ENCODE measurements at places on chromosomes 16 and 17. TPM values are rescaled to one million over a fixed set of nuclear protein-coding genes. Genes with fewer than 3 reads are reported as not detected.

- DNase-seq: no peak
These were observed 76.4 kb downstream of the SMG6 start for GRCh38 chr17:2227025-2227699.

Gene KCNH4
- total RNA-seq: 0.06 TPM

Gene HS3ST4
- total RNA-seq: not detected

- DNase-seq: no peak
These were observed 11.9 kb downstream of the TMEM170A start for GRCh38 chr16:75452464-75453190.

Gene TBC1D3B
- not detected for total RNA-seq

DNA sequence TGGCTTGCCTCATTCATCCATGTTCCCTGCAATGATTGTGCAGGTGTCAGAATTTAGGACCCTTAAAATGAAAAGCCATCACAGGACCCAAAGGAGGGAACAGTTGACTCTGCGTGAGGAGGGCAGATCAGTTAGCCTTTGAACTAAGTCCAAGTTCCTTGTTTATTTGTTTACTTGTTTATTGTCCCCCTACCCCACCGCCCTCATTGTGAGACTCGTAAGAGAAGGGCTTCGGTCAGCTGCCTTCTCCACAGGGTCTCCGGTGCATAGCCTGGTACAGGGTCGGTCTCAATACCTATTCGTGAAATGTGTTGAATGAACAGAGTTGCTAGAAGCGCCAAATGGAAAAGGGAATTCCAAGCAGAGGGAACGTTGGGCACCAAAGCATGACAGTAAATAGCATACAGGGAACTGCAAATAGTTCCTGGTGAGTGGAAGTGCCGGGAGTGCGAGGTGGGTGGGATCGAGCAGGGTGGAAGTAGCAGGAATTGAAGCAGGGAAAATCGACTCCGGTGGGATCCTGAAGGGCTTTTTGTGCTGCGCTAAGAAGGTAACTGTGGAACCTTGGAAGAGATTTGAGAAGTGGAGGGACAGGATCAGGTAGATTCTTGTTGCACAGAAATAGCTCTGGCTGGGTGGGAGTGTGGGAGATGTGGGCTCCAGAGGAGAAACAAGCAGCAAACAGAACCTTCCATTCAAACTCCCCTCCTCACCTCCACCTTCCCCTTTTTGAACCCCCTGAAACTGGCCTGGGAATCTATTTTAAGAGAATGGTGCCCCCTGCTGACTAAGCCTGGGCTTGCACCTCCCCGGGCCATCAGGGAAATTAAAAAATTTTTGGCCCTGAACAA lies 12.7 kb downstream of the SLC35B1 start:
- no peak for DNase-seq

Gene SYT17
- total RNA-seq: 3.2 TPM

GRCh38 chr16:54546521-54546920 lies 259.9 kb upstream of the IRX3 start:
- DNase-seq: no peak

DNA sequence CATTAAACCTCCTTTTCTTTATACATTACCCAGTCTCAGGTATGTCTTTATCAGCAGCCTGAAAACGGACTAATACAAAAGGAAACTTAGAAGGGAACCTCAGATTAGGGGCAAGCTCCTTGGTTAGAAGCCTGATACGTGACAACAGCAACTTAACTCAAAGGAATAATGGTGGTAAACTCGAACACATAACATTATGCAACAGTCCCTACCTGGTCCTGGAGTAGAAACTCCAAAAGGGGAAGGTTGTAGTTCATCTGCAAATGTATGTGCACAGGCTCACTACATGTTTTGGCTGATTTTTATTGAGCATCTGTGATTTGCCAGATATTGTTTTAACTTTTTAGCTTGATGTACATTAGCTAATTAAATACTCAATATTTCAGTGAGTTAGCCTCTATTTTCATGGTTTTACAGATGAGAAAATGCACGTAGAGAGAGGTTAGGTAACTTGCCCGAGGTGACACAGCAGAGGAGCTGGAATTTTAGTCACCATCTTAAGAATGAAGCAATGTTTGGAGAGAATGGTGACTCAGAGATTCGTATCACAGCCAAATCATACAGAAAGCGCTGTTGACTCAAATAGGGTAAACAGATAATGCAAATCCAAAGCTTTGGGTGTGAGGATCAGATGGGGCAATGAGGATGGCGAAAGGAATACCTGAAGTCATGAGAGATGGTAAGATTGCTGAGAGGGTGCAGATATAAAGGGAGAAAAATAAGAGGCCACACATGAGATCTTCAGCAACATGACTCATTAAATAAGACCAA lies 194.9 kb upstream of the RBFOX1 start:
- DNase-seq: peak; percentile 28

Gene KRTAP16-1
- total RNA-seq: not detected

DNA sequence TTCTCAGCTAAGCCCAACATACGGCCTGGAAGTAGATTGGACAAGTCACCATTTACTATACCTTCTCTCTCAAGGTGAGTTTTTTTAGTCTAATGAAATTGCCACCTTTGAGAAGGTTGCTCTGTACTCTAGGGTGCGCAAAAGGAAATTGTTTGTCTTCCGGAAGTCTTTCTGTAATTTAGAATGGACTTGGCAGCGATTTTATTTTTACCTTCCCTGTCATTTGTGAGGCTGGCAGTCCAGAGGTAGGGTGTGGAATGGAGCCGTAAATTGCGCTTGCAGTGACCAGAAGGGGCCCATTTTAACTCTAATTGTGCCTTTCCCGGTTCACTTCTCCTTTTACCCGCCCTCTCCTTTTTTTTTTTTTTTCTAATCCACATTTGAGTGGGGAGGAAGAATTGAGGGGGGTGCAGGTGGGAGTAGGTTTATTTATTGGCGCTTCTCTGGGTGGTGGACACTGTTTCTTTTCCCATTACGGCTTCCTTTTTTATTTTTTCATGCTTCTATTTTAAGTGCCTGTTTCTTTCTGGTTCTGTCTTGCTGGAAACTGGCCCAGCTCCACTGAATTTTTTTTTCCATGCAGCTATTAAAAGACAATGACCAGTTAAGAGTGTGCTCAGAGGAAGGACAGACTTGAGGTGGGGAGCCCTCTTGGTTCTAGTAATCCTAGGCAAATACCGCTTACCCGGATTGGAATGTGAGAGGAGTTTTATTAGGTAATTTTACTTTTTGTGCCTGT lies 89.7 kb upstream of the CLEC18A start:
- no peak for DNase-seq

GRCh38 chr17:80727409-80727755 lies 182.7 kb downstream of the RPTOR start:
- DNase-seq: no peak

DNA sequence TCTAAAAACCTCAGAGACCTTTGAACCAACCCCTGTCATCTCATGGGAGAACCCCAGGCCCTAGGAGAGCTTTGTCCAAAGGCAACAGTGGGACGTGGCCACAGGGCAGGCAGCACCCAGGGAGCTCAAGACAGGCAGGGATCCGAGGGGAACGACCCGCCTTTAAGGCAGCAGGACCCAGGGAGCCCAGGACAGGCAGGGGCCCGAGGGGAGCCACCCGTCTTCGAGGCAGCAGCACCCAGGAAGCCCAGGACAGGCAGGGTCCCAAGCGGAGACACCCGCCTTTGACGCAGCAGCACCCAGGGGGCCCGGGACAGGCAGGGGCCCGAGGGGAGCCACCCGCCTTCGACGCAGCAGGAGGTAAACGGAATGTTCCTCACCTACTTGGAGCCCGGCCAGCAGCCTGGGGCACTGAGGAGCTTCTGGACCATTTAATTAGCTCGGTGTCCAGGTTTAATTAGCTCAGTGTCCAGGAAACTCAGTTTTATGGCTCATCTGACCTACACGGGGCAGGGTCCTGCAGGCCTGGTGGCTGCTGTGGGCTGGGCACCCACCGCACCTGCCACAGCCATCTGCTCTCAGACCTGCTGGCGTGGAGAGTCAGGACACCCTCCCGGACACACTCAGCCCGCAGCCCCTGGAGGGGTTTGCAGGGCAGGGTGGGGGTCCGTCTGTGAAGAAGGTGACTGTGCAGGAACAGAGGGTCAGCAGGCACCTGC lies 24.4 kb downstream of the PIEZO1 start:
- no peak for DNase-seq

- no peak for DNase-seq
These were observed 44.6 kb upstream of the ZNF469 start for GRCh38 chr16:88338111-88338510.

- no peak for DNase-seq
These were observed 1.6 kb downstream of the MAFG start for GRCh38 chr17:81925860-81926450.

- DNase-seq: no peak
These were observed 5.4 kb upstream of the CYLD start for GRCh38 chr16:50736448-50736847.

Gene DNAH2
- 0.12 TPM for total RNA-seq

GRCh38 chr17:12727076-12727760 lies 61.5 kb downstream of the MYOCD start:
- DNase-seq: peak; percentile 21

- no peak for DNase-seq
These were observed 5.1 kb downstream of the COPRS start for GRCh38 chr17:31853911-31854470.

- no peak for DNase-seq
These were observed 2.0 kb downstream of the ADGRG1 start for GRCh38 chr16:57630407-57630797.

DNA sequence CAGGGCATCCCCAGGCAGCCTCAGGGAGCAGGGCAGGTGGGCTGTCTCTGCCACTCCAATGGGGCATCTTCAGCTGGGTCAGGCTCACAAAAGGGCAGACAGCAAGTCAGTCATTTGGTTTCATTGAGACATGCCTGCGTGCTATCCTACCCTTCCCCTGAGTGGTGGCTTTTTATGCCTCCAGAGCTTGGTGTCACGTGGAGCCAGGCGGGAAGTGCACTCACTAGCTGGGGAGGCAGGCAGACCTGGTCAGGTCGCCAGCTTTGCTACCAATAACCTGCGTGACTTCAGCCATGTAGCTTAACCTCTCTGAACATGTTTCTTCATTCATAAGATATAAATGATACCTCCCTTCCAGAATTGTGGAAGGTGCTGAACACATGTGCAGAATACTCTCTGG lies 415.0 kb downstream of the SOX9 start:
- no peak for DNase-seq

GRCh38 chr16:67528870-67529581 lies 397 bp downstream of the RIPOR1 start:
- no peak for DNase-seq

- DNase-seq: no peak
These were observed 15.7 kb upstream of the CBX8 start for GRCh38 chr17:79812353-79813258.

DNA sequence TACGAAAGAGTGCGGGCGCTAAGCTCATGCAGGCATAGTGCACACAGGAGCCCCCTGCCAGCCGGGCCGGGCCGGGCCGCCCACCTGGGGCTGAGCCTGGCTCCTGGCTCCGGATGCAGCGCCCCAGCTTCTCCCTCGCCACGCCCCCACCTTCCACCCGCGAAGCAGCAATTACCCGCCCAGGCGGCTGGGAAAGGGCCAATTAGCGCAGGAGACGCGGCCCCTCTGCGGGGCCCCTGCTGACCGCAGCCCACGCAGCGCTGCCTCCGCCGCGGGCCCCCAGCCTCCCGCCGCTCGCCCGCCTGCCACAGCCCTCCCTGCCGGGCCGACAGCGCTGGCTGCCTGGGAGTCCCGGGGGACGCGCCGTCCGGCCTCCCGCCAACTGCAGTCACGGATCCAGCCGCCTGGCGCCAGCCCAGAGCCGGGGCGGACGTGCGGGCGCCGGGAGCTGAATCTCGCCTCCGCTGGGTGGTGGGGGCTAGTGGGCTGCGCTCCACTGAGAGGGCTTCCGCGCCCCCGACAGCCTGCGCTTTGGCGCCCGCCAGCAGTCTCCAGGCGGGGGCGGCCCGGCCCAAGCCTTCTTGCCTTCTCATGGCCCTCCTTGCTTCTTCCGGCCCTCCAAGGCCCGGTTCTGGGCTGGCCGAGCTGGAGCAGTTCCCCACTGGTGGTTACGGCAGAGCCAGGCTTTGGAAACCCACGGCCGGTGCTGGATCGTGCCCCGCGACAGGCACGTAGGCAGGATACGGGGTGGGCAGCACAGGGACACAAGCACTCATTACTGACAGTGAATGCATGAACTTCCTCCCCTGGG lies 14.9 kb upstream of the CBFB start:
- peak; percentile 47 for DNase-seq

DNA sequence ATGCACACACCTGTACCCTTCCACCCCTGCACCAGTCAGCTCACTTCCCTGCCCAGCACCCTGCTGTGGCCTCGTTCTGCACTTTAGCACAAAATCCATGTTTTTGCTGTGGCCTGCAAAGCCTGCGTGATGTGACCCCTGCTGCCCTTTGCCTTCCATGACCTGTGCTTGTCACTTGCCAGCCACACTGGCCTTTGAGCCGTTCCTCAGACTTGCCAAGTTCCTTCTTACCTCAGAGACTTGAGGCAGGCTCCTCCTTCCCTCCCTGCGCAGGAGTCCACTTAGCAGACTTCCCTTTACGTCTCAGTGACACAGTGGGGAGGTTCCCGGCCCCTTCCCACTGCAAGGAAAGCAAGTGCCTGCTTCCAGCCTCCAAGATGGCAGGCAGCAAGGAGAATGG lies 134.7 kb downstream of the SNX29 start:
- no peak for DNase-seq

- peak; percentile 38 for DNase-seq
These were observed 4.6 kb downstream of the ZSCAN10 start for GRCh38 chr16:3094289-3095027.

- DNase-seq: no peak
These were observed 45.4 kb downstream of the NFAT5 start for GRCh38 chr16:69611103-69611640.

Gene SCIMP
- total RNA-seq: not detected

DNA sequence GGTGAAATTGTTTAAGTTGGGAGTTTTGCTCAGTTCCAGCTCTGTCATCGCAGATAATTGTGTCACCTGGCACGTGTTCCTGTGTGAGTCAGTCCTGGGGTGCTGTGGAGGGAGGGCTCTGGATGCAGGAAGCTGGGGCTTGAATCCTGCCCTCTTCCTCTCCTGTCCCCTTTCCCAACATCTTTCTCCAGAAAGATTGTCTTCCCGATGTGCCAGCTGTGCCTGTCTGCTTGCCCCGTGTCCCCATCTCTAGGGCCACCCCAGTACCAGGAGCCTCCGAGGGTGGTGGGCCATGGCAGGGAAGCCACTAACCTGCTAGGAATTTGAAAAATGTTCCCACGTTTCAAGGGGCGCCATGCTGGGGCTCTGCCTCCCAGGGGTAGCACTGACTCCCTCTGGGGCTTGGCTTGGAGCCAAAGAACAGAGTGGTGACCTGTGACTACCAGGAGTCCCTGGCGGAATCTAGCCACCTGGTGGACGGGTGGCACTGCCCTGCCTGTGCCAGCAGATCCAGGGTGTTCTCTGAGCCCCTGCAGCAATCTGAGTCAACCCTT lies 198.1 kb downstream of the ENGASE start:
- peak; percentile 82 for DNase-seq

Gene TXNDC17
- 303 TPM for total RNA-seq

Data from H4 (cell line).